ENCODE measurements at places on chromosomes 16 and 17.

- DNase-seq: no peak
These were observed 47.1 kb upstream of the MYOCD start for GRCh38 chr17:12618557-12618956.

DNA sequence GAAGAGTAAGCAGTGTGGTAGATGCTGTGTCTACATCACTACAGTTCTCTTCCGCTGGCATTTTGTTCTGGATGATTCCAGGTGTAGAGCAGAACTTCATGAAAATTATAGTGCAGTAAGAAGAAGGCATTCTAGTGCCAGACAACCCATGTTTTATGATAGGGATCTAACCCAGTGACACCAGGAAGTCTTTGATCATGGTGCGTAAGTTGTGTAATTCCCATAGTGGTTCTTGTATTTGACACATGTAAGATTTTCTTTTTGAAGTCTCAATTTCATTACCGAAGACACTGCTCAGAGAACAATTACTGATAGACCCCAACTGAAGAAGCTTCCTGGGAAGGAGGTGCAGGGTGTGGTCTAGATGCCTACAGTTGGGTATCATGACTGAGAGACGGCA lies 356.9 kb downstream of the CA10 start:
- no peak for DNase-seq

GRCh38 chr17:59049798-59050197 lies 56.9 kb downstream of the TRIM37 start:
- DNase-seq: no peak

GRCh38 chr17:48605409-48605919 lies 678 bp upstream of the HOXB6 start:
- DNase-seq: no peak

DNA sequence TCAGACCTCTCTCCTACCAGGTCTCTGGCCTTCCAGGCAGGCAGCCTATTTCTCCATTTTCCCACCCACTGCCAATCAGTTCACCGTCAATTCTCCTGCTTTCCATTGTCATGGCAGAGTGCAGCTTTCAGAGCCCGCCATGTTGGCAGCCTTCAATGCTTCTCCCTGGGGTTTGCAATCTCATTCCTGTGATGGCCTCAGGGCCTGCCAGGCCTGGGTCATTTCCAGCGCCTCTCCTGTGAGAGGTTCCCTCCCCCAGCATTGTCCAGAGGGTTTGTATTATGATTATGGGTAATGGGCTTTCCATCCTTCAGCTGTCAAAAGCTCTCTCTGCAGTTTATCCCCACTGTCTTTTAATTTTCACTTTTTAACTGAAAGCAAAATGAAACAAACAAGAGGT lies 716.6 kb upstream of the CDH8 start:
- DNase-seq: no peak

- no peak for DNase-seq
These were observed 18.3 kb downstream of the VPS53 start for GRCh38 chr17:696369-696768.

DNA sequence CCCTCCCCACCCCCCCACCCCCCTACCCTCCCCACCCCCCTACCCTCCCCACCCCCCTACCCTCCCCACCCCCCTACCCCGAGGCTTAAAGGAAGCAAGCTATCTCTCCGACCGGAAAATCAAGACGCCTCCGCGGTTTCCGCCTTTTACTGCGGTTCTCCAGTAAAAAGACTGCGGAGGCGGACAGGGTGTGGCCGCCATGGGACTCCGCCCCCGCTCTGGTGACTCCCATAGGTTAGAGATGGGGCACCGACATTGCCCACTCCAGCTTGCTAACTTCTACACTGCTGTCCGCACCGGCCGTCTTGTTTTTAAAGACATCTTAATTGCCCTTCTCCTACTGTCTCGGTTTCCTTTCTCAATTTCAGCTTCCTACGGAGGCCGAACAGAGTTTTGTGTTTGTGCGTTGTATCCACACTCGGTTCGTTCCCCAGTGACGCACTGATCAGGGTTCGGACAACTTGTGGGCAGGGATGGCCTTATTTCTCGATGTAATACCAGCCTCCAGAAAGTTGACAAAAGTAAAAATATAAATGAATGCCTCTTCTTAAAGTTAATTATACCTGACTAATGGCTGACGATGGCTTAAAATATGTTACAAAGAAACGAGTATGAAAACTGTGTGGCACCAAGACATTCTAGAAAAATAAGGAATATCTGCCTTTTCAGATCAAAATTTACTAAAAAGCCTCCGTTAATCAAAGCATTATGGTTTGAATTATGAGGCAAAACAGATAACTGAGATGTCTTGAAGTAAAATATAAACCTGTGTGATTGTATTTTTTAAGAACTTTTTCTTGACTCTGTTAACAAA lies 1.1 kb upstream of the ZNF200 start:
- DNase-seq: peak; percentile 81

DNA sequence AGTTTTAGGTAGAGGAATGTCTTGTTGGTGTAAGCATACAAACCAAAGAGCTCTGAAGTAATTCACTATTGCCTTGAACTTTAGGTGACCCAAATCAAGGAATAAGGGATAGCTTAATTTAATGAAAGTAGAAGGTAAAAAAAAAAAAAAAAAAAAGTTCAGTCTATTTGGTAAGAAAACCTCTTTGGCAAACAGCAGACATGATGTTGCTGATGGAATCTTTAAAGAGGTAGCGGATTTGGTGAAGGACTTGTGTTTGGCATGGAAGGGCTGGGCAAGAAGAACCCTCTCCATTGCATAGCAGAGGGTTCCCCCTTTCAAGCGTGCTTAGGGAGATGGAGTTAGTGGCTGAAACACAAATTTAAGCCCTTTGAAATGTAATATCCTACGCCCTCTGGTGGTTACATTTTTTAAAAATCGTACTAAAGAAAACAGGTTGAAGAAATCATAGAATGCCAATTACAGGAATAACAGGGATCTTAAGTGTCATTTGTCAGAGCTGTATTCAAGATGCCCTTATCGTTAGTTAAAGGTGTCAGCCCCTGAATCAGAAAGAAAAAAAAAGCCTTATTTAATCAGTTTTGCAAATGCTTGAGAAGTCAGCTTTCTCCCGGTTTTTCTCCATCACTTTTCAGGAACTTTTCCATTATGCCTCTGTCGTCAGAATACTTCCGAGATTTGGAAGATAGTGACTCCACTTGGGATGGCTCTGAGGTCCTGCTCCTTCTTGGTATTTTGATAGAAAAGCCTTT lies 383.1 kb downstream of the KCNJ2 start:
- peak; percentile 79 for DNase-seq

GRCh38 chr16:56353054-56353921 lies 72.1 kb downstream of the AMFR start:
- no peak for DNase-seq

GRCh38 chr17:77735566-77736198 lies 222.8 kb upstream of the TNRC6C start:
- DNase-seq: no peak

GRCh38 chr16:4004206-4004605 lies 112.0 kb downstream of the ADCY9 start:
- DNase-seq: no peak

DNA sequence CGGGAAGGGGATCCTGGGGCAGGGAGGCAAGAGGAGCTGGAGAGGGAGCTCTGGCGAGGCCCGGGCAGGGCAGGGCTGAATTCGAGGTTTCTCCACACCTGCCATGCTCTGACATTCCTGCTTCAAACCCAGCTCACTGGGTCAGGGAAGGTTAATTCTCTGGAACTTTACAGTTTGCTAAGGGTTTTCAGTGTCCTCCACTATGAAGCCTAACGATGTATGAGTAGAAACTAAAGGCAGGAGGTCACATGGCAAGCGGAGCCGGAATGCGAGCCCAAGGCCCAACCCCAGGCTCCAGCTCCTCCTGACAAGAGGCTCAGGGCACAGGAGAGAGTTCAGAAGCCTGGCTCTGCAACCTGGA lies 29.2 kb downstream of the DCAKD start:
- DNase-seq: no peak

GRCh38 chr17:59869941-59870218 lies 22.9 kb downstream of the TUBD1 start:
- DNase-seq: no peak

DNA sequence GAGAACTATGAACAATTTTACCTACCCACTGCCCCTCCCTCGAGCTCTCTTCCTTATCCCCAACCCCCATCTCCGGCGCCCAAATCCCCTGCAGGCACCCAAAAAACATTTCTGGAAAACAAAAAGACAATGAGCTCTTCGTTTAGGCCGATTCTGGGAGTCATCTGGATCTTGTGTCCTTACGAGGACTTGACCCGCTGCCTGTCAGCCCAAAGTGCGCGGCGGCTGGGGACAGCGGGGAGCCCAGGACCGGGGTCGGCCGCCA lies 524 bp downstream of the STRADA start:
- no peak for DNase-seq

DNA sequence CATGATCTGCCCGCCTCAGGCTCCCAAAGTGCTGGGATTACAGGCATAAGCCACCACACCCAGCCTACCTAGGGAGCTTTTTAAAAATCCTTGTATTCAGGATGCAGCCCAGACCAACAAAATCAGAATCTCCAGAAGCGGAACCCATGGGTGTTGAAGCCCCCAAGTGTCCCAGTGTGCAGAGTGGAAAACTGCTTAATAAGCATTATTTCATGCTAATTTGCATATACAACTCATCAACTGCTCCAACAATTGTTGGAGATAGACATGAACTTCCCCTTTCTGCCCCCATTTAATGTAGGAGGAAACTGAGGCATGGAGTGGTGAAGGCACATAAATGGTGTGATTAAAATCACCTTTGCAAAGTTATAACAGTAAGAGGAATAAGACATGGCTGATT lies 84.3 kb upstream of the C16orf82 start:
- no peak for DNase-seq

- DNase-seq: no peak
These were observed 27.7 kb downstream of the NCOR1 start for GRCh38 chr17:16187642-16188041.

GRCh38 chr16:81261049-81261648 lies 22.7 kb downstream of the BCO1 start:
- peak; percentile 28 for DNase-seq
